DND-41 (cell line): ENCODE measurements at places on chromosomes 5 and 9.

- no peak for DNase-seq
These were observed 304.9 kb upstream of the PRR16 start for GRCh38 chr5:120159155-120159554.

DNA sequence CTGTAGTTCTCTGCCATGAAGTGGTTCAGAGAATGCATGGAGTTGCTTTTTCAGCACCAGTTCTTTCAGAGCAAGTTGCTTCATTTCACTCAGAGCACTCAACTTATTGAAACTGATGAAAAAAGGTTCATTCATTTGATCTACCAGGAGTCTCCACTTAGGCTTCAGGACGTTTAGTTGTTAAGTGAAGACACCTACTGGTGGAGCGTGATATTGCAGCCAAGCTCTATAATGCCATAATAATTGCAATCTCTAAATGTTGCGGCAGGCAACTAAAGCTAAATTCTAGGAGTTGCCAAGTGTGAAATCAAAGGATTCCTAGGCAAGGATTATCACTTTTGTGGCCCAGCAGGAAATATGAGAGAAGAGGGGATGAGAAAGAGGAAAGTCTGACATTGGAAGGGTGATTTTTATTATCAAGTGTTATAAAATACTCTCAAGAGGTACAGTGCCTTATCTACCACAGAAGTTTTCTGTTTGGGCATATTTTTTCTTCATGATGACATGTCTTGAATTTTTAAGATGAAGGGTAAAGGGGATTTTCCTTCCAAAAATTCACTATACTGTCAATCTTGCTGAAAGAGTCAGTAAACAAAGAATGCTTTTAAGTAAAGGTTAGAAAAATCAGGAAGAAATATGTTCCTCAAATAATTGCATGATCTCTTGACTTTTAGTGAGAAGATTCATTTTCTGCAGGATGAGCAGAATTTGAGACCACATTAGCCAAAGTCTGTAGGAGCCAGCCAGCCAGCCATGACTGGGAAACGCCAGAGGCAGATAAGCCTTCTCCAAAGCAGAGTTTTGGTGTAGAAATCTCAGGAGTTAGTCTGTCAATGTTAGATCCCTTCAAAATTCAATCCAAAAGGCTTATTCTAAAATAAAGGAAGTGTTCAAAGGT lies 83.4 kb downstream of the SH3PXD2B start:
- DNase-seq = peak; percentile 66

- peak; percentile 12 for DNase-seq
These were observed 84.7 kb downstream of the CSNK1A1 start for GRCh38 chr5:149466457-149466972.

GRCh38 chr9:135879619-135880018 lies 27.7 kb downstream of the CAMSAP1 start:
- DNase-seq = no peak

DNA sequence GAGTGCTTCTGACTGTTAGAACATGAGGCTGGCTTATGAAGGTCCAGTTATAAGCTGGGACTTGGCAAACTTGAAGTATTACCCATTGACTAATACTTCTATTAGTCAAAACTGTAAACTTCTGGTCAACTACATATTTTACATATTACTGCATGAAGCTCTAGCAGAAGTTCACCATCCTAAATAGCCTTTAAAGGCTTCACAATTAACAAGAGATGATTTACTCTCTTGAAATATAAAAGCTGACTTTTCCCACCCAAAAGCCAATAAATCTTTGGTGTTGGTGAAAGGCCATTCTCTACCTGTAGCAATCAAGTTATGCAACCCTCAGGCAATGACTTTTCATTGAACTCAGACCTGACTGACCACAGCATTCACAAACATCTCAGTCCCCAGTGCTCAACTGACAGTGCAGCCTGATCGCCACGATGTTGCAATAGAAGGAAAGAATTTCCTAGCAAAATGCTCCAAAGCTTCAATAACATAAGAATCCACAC lies 345.6 kb downstream of the EBF1 start:
- no peak for DNase-seq

DNA sequence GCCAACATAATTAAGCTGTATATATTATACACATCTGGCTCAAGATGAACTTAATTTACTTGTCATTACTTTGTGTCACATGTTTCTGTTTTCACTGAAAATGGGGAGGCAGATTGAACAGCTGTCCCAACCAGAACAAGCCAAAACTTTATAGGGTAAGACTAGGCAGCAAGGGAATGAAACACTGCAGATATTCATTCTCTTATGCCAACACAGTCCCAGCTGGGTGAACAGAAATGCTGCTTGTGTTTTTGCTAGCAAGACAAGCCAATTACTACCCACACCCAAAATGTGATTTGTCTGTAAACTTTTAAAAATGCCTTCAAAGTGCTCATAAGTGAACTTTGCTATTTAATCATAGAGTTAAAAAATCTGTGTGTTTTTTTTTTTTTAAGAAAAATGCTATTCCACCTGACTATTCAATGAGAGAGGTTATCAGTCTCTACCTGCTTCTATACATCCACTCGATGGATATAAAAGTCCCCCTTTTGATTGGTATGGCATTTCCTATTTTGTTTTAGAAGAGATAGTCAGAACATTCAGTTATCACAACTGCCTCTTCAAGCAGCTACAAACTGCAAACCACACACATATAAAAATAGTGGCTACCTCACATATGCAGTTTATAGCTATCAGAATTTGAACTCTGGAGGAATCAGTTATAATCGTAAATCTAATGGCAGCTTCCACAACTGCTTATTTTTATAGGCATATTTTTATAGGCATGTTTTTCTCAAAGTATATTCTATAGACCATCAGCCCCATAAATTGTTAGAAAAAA lies 91.9 kb upstream of the PPP1R2B start:
- DNase-seq = no peak

DNA sequence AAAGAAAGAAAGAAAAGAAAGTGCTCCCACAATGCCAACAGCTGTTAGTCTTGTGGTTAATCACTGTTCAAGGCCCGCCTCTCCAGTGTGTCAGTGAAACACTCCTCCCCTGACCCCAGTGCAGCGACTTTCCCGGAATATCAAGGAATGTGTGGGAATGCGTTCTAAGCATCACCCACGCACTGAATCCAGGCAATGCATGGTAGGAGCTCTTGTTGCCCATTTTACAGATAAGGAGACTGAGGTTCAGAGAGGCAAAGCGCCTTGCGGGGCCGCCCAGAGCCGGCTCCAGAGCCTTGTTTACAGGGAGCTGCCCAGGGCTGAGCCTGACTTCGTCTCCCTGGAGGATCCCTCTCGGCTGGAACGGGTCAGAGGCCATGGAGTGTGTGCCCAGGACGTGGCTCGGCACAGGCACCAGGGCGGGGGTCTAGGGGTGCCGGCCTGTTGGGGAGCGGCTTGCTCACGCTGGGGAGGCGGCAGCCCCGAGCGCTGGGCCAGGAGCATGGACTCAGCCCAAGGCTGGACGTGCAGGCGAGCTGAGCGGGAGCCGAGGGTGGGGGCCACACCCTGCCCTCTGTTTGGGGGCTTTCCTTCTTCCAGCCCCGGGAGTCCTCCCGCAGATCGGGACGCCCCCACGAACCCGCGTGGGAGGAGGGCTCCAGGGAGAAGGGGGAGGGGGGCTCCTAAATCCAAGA lies 823 bp downstream of the ST6GALNAC6 start:
- DNase-seq = no peak

GRCh38 chr9:117725426-117725887 lies 21.3 kb downstream of the TLR4 start:
- no peak for DNase-seq

DNA sequence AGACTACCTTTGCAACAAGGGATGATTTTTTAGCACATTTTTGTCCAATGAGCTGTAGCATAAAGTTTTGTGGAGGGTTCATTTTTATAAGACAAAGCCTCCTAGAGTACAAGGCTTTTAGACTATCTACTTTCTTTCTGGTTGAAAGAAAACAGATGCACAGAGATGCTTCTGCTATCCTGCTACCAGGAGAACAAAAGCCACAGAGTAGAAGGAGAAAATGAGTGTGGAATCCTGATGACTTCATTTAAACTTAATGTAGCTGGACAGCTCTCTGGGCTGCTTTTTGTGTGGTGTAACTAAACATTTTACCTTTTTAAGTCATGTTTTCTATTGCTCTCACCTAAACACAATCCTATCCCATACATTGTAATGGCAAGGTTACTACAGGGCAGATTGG lies 1009.4 kb downstream of the TLE1 start:
- no peak for DNase-seq

GRCh38 chr9:136532799-136533774 lies 12.8 kb downstream of the NOTCH1 start:
- peak; percentile 41 for DNase-seq

DNA sequence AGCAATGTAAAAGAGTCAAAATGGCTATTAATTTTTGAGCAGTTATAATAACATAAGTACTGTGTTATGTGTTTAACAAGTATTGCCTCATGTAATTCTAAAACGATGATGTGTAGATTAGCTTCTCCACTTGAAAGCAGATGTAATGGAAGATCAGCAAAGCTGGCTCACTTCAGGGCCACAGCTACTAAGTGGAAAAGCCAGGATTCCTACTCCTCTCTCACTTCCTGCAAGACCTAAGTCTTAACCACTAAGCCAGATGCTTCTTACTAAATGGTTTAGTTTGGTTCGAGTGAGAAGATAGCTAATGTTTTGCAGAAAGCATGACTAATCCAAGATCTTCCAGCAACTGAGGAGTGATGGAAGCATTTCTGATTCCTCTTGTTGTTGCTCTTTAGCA lies 15.7 kb upstream of the TNC start:
- DNase-seq = no peak

- no peak for DNase-seq
These were observed 55.2 kb downstream of the NFIB start for GRCh38 chr9:14258660-14259239.

DNA sequence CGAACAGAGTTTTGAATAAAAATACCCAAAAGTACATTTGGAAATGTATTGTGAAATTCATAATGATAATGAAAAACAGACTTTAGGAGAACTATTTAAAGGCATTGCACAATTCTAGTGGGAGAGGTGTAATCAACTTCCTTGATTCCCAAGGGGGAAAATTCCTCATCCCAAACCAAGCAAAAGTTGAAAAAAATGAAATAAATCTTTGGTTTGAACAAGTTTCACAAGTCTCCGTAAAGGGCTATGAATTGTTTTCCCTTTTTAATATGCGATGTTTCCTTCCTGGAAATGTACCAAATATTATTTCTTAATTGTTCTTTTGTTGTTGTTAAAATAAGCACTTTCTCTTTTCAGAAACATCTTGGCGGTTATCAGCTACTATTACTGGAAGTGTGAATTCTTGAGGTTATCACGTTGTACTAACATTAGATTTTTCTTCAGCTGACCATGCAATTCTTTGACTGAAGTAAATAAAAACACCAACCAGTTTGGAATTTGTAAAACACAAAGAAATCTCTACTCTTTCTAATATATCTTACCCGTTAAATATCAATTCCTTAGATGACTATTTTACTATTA lies 59.3 kb downstream of the SVEP1 start:
- DNase-seq = no peak

GRCh38 chr5:174764309-174764708 lies 39.9 kb downstream of the MSX2 start:
- no peak for DNase-seq

- DNase-seq = no peak
These were observed 94.8 kb downstream of the AOPEP start for GRCh38 chr9:94821098-94821887.

DNA sequence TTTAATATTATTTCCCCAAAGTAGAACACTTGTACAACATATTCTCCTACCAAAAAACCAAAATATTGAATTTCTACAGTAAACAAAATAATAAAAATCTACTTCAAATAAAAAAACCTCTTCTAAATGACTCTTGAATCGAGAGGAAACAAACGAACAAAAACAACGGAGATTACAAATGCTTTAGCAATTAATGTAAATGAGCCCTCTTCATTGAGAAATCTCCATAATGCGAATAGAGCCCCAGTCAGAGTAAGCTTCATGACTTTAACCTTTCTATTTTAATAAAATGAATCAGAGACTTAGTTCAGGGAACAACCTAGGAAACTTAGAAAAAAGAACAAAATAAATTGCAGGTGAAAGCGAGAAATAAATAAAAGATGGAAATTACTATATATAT lies 129.3 kb upstream of the SEMA6A start:
- no peak for DNase-seq

GRCh38 chr9:122406070-122406890 lies 35.5 kb downstream of the PTGS1 start:
- DNase-seq = no peak

- no peak for DNase-seq
These were observed 2.7 kb upstream of the PURA start for GRCh38 chr5:140111011-140111858.

DNA sequence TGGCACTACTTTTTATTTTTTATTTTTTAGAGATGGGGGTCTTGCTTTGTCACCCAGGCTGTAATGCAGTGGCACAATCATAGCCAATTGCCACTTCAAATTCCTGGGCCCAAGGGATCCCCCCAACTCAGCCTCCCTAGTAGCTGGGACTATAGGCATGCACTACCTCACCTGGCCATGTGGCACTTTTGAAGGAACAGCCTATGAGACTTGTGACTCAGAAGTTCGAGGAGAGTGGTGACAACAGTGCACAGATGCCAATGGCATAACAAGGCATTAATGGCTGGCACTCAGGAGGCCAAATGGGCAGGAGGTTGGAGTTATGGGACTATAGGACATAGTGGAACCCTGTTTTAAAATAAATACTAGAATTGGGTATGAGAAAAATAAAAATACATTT lies 33.7 kb downstream of the ANKRD31 start:
- DNase-seq = no peak

- DNase-seq = no peak
These were observed 22.1 kb downstream of the TRMO start for GRCh38 chr9:97900103-97900737.

DNA sequence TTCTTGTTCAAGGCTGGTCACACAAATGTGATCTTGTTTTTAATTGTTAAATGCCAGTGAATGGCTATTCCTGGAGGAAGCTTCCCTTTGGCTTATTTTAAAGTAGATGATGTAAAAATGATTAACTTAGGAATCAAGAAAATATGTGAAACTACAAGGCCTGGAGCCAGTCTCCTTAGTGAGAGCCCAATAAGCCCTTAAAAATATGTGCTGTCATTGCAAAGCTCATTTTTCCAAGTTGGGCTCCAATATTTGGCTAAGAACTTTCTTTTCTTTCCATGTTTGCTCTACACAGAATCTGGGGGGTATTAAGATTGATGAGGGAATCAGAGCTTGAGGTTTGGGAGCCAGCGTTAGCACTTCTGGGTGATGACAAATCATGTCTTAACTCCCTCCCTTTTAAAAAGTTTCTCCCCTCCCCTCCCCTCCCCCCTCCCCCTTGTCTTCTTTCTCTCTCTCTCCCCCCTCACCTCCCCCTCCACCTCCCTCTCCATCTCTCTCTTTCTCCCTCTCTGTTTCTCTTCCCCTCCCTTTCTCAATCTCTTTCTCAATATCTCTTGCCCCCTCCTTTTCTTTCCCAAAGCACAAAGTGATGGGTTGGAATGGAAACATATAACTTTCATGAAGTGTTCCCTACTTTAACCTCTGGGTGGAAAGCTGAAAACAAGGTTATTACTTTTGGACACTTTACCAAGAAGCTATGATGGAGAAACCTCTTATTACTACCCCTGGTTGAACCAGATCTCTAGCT lies 86.0 kb downstream of the FBXL7 start:
- DNase-seq = no peak

GRCh38 chr9:19378164-19378563 lies 1.9 kb downstream of the RPS6 start:
- no peak for DNase-seq

GRCh38 chr5:110008131-110008530 lies 318.4 kb downstream of the MAN2A1 start:
- DNase-seq = no peak

- no peak for DNase-seq
These were observed 84.9 kb upstream of the MPDZ start for GRCh38 chr9:13364271-13365000.

GRCh38 chr9:7976167-7976755 lies 176.7 kb upstream of the DMAC1 start:
- peak; percentile 85 for DNase-seq

- no peak for DNase-seq
These were observed 248.9 kb downstream of the ADGRV1 start for GRCh38 chr5:90807496-90807895.
